SW 1271 (cell line): ENCODE measurements at places on chromosomes 12 and 14.

DNA sequence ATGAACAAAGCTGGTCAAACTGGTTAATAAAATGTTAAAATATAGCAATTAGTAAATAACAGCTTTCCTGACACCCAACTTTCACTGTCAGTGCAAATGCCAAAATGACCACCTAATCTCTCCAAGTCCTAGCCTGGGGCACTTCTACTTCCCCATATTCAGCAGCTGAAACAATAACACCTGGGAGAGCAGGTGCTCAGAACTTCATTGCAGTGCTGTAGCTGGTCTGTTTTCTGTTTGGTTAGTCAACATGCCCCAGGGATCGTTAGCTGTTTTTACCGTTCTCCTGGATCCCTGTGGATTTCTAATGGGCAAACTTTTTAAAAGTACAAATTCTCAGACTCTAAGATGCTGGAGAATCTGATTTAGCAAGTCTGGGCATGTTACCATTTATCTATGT is 759.7 kb downstream of the GALC start:
- DNase-seq, result no peak

DNA sequence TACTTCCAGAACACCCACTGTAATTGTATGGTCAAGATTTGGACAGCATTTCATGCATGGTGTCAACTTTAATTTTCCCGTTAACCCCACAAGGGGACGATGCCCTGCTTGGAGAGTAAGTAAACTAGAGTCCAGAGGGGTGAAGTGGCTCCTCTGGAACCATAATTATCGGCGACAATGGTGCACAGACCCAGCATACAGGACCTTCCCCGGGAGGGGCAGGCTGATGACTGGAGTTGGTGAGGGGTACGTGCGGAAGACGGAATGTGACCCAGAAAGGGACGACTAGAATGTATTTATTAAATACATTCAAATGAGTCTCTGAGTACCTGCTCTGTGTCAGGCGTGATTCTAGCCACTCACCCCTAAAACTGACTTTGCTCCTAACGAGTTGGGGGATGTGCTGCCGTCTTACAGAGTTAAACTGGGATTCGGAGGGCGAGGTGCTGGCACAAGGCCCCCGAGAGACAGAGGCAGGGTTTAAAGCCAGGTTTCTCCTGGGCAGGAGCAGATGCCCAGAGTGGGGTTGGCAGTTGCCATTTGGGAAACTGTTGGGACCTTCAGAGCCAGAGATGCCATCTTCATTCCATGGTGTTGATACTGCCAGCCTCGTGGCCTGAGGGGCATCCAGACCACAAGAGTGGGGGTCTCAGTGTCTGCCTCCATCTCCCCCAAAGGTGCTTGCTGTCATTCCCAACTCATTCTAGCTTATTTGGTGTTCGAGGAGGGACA is 10.9 kb downstream of the RTL1 start:
- no peak for DNase-seq

GRCh38 chr14:65000898-65001591 is 14.3 kb downstream of the FNTB start:
- DNase-seq, result no peak

- DNase-seq, result no peak
Measured at GRCh38 chr12:107464644-107465043, 221.0 kb upstream of the PWP1 start.

GRCh38 chr12:67145692-67146091 is 123.5 kb upstream of the CAND1 start:
- DNase-seq, result no peak

DNA sequence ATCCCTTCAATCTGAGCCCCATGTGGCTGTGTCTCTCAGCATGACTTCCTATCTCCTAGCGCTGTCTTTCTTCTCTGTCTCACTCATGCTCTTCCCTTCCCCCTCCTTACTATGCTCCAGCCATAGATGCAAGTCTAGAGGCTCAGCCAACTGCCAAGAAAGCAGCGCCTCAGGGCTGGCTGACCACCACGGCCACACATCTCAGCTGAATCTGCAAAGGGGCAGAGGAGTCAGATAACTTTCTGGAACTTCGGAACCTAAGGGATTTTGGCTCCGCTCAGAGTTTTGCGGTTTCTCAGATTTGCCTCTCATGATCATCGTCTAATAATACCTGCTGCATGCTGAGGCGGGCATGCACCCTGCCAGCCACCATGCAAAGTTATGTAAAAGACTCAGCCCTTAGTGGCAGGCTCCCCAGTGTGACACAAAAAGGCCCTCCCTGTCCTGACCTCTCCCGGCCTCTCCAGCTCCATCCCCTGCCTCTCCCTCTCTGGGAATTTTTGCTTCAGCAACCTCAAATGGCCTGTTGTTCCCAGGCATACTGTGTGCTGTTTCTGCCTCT is 5.0 kb upstream of the FGF6 start:
- no peak for DNase-seq

DNA sequence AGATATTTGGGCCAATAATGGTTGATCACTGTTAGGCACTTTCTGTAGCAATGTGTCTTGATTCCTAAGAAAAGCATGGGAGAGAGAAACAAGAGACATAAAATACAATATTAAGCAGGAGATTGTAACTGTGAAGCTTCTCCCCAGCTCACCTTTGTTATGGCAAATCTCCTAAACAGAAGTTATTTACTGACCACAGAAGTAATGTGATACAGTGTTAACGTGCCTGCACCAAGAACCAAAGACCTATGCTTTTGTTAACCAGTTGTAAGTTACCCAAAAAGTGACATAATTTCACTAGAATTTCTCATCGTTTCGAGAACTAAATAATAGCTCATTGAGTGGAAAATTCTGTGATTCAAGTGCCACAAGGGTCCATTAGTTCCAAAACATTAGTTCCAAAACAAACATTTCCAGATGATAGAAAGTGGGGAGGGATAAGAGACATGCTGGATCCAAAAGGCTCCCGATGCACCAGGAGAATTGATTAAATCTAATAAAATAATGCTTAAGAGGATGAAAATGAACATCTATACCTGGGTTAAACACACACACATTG is 14.3 kb downstream of the RERG start:
- DNase-seq, result no peak

GRCh38 chr12:6423267-6424007 is 21.3 kb upstream of the CD27 start:
- peak; percentile 94 for DNase-seq

DNA sequence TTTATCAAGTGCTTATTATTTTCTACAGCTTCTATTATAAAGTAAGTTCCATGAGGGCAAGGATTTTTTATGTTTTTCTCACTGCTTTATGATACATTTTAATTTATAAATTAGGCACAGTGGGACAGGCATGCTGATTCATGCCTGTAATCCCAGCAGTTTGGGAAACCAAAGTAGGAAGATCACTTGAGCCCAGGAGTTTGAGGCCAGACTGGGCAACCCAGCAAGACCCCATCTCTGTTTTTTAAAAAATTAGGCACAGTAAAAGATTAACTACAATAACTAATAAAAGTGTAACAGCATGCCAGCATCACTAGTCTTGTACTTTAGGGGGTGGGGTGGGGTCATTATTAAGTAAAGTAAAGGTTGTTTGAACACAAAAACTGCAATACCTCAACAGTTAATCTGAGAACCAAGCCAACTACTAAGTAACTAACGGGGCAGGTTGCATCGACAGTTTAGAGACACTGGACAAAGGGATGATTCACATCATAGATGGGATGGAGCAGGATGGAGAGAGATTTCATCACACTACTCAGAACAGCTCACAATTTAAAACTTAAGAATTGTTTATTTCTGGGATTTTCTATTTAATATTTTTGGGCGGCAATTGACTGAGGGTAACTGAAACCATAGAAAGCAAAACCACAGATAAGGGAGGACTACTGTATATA is 119.5 kb downstream of the PLEKHA5 start:
- no peak for DNase-seq

- DNase-seq, result no peak
Measured at GRCh38 chr12:129687731-129688130, 216.1 kb downstream of the TMEM132D start.

DNA sequence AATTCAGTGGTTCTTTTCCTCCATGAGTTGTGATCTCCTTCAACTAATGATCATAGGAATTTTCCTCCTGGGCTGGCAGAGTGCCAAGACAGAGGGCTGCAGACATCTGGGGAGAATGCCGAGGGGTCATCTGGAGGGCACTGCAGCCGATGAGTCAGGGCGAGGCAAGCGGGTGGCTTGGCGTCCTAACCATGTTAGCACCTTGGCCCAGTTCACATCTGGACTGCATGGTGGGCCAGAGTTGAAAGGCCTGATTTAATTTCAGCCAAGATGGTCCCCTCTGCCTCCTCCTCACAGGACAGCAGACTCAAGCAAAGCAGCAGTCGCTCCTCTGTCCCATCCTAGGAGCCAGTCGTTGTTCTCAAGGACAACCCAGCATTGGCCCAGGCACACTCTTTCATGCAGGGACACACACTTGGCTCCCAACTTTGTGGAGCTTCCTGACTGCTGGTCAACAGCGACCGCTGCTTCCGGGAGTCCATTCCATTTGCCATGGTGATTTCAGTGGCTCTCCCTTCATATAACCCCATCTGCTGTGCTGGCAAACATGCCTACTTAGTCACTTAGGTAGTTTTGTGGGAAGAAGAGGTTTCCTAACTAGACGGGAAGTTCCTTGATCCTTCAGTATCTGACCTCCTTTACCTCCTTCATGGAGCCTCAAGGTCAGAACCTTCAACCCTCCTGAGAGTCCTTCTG is 161.8 kb downstream of the TTC8 start:
- peak; percentile 40 for DNase-seq

GRCh38 chr14:97604731-97605130 is 807.5 kb downstream of the VRK1 start:
- DNase-seq, result no peak

DNA sequence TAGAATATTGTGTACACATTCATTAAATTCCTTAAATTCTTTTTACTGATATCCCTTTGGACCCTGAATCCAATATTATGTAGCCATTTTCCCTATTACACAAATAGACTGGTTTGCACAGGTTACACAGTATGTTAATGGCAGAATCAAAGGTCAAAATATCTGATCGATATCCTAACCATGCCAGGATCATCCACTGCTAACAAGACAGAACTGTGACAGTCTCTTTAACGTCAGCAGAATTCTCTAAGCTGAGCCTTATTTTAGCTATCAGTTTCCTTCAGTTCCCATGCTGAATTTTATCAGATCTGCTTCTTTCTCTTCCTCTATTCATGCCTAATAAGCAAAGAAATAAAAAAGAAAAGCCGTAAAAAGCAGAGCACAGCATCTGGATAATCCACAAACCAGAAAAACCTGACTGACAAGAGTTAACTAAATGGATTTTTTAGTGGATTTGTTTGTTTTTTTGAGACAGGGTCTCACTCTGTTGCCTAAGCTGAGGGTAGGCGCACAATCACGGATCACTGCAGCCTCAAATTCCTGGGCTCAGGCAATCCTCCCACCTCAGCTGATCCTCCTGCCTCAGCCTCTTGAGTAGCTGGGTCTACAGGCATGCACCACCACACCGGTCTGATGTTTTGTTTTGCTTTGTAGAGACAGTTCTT is 130.4 kb downstream of the PAWR start:
- no peak for DNase-seq

DNA sequence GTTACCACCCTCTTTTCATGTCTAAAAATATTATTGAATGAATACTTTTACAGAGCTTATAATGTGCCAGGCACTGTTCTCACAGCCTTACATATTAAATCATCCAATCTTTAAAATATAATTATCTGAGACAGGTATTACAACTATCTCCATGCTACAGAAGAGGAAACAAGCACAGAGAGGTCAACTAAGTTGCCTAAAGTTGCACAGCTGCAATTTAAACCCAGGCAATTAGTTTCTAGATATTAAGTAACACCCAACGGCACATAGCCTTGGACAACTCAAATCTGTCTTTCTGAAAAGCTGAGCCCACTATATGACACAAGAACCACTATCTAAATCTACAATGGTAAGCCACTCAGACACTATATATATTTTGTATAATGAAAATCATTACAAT is 92.6 kb downstream of the SLC2A13 start:
- DNase-seq, result no peak

GRCh38 chr14:36320897-36321381 is 502 bp upstream of the MBIP start:
- no peak for DNase-seq

- DNase-seq, result no peak
Measured at GRCh38 chr12:40597133-40597532, 95.1 kb upstream of the CNTN1 start.

DNA sequence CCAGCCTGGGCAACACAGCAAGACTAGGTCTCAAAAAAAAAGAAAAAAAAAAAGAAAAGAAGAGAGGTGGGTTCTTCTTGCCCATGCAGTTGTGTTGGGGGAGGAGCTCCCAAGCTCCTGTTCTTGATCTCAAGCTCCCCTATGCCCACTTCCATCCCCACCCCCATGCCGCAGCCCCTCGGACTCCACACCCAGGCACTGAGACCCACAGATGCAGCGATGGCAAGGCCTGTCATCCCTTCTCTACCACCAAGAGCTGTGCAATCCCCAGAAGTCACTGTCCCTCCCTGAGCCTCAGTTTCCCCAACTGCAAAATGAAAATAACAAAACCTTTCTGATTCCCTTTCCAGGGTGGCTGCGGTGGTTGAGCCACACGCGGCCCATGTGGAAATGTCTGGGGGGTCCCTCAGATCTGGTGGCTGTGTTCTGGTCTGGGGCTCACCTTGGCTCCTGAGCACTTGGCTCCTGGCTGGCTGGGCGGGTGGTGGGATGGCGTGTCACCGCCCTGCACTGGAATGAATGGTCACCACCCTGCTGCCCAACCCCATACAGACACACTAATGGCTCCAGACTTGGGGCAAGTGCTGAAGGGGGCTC is 22.6 kb upstream of the KIF26A start:
- DNase-seq, result no peak

DNA sequence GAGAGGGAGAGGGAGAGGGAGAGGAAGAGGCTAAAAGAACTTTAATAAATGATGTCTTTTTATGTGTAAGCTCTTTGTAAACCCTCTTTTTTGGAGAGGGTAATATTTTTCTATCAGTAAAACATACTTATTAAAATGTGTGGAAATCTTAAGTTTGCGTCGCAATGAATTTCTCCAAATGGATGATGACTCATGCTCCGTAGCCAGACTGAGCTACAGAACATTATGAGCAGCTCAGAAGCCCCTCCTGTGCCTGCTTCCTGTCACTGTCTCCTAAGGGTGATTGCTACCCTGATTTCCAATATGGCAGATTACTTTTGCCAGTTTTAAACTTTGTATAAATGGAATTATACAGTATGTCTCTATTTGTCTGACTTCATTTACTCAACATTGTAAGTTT is 13.0 kb upstream of the PYGL start:
- no peak for DNase-seq

- no peak for DNase-seq
Measured at GRCh38 chr12:111826992-111827391, 15.0 kb upstream of the MAPKAPK5 start.

GRCh38 chr12:121701667-121702277 is 10.8 kb upstream of the TMEM120B start:
- DNase-seq, result no peak

- DNase-seq, result no peak
Measured at GRCh38 chr12:30687265-30687986, 8.2 kb downstream of the IPO8 start.

- DNase-seq, result peak; percentile 15
Measured at GRCh38 chr12:22231836-22232235, 102.7 kb downstream of the ST8SIA1 start.

DNA sequence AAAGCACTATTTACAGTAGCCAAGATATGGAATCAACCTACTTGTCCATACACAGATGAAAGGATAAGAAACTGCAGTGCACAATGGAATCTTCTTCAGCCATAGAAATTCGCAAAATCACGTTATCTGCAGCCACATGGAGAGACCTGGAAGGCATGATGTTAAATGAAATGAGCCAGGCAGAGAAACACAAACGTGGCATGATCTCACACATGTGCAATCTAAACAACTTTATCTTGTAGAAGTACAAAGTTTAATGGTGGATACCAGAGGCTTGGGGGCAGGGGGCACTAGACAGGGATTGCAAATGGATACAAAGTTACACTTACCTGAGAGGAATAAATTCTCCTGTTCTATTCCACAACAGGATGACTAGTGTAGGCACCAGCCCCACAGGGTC is 24.1 kb downstream of the ASCL4 start:
- no peak for DNase-seq
